ENCODE measurements at places on chromosomes 6 and 20.

GRCh38 chr6:164694386-164694785 lies 615.0 kb downstream of the C6orf118 start:
- DNase-seq = no peak

DNA sequence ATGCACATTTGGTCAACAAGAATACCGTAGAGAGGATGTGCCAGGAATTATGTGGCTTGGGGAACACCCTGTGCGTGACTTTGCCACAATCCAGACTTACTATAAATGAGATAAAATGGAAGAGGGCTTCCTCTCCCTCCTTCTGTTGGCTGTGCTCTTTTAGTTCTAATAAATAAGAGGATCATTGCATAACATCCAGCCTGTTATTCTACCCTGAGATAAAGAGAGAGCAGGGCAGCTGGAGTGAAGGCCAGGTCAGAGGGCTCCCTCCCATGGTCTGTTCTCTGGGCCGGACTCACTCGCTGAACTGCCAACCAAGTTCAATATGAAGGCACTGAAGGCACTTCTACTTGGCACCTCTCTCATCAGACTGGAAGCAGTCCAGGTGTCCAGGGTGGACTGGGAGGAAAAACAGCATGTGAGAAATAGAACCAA lies 91.7 kb downstream of the MTFR2 start:
- DNase-seq = no peak

DNA sequence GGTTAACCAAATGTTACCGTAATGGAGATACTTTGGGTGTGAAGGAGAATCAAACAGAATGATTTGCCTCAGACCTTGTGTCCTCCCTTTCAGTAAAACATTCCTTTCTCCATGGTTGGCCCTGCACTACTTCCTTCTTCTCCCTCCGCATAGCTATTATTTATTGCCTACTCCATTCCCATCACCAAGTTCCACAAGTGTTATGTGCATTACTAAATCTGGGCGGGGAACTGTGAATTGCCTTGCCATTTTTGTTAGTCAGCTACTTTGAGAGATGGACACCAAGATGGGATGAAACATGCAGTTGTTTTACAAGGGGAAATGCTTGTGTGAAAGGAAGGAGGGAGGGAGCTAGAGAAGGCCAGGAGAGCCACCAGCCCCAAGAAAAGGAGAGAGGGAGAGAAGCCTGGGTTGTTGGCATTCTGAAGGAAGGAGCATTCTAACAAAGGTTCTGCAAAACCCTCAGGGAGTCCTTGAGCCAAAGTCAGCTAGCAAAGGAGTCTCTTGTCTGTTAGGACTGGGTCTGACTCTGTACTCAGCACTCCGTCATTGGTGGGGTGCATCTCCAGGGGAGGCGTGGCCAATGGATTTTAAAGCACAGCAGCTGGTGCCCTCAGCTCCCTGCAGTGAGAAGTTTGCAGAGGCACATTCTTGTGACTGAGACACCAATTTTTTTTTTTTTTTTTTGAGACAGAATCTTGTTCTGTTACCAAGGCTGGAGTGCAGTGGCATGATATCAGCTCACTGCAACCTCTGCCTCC lies 83.6 kb upstream of the CHD6 start:
- DNase-seq = no peak

GRCh38 chr6:93677264-93677965 lies 258.1 kb upstream of the EPHA7 start:
- DNase-seq = no peak

GRCh38 chr20:62368976-62369814 lies 2.1 kb upstream of the LAMA5 start:
- DNase-seq = peak; percentile 51

DNA sequence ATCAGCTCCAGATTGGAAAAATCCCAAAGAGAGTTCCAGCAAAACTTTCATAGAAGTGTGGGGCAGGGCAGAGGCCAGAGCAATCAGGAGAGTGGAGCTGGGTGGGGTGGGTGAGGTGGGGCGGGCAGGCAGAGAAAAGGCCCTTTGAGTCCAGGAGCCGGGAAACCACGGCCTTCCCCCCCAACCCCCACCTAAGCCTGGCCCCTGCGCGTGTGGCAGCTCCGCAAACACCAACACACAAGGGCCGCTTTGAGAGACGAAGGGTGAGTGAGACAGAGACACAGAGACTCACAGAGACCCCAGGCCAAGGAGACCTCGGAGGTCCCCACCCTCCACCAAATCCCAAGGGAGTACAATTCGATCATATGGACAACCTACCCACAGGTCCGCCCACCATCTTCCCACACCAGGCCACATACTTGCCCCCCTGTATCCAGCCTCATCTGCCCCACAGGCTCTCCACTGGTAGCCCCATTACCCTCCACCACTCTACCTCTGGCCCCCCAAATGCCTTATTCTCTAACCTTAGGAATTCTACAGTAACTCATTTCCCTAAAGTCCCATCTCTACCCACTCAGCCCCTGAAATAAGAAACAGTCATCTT lies 1.7 kb downstream of the COL11A2 start:
- no peak for DNase-seq

DNA sequence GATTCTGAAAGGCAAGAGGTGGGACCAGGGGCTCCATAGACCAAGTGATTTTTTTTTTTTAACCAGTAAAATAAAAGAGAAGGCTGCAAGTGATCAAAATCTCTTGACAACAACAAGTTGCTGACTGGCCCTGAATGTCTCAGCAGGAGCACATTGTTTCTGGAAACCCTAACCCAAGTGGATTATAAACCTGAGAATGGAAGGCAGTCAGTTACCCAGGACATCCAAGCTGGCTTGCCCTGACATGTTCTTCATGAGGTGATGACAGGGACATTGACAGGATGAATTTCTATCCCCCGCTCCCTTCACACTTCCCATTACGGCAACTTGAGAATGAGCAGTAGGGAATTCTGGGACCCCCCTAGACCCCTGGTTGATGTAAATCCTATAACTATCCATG lies 49.6 kb upstream of the RIPOR2 start:
- DNase-seq = no peak

GRCh38 chr6:91782802-91783201 lies 1195.9 kb upstream of the MAP3K7 start:
- DNase-seq = no peak

- DNase-seq = no peak
These were observed 1.8 kb downstream of the TUBB1 start for GRCh38 chr20:59020938-59021551.

DNA sequence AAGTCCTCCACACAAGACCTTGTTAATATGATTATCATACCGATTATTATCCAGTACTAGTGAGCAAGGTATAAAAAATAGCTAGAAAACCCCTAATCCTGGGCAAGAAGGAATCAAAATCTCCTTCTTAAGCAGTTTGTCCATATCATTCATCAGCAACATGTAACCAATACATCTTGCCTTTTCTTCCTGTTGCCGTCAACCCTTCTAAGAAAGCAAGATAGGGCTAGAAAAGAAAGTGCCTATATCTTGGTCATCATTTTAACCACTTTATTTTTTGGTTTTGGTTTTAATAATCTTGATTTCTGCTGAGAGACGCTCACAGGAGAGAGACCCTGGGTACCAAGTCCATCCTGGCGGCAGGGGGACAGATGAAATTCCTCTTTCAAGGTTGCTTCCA lies 27.2 kb upstream of the PREX1 start:
- no peak for DNase-seq

DNA sequence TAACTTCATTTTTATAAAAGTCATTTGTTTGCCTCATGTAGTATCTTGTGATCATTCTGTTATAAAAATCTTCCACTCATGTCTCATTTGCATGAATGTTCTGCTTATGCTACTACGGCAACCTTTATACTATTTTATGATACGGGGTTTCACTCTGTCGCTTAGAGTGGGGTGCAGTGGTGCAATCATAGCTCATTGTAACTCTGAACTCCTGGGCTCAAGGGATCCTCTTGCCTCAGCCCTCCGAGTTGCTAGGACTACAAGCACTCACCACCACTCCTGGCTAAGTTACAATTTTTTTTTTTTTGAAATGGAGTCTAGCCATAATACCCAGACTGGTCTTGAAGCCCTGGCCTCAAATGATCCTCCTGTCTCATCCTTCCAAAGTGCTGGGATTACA lies 154.4 kb upstream of the PREP start:
- DNase-seq = no peak

- DNase-seq = no peak
These were observed 59.0 kb upstream of the EEF1A1 start for GRCh38 chr6:73579851-73580246.

- no peak for DNase-seq
These were observed 75.8 kb downstream of the GJA10 start for GRCh38 chr6:89970072-89970471.

- DNase-seq = no peak
These were observed 47.4 kb downstream of the TCP11 start for GRCh38 chr6:35093783-35094182.

DNA sequence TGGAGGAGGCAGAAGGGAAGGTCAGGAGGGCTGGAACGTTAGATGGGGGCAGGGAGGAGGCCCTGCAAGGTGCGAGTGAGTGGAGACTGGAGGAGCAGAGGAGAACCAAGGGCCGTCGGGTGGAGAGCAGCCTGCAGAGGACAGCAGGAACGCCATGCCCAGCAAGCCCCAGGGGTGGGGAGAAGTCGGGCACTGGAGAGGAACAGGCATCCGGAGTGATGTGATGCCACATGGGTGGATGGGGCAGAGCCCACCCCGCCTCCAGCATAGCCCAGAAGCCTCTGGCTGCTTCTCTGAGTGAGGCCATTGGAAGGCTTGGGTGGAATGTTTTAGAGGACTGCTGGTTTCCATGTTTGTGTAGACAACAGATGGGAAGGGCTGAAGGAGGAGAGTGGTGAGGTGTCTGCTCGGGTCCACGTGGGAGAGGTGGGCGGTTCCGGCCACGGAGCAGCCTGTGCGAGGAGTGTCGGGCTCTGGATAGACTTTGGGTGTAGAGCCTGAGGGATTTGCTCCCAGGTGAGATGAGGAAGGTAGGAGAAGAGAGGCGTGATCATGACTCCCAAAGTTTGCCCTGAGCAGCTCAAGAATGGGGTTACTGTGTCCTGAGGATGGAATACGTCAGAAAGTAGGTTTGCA lies 221.4 kb downstream of the SMOC2 start:
- no peak for DNase-seq

DNA sequence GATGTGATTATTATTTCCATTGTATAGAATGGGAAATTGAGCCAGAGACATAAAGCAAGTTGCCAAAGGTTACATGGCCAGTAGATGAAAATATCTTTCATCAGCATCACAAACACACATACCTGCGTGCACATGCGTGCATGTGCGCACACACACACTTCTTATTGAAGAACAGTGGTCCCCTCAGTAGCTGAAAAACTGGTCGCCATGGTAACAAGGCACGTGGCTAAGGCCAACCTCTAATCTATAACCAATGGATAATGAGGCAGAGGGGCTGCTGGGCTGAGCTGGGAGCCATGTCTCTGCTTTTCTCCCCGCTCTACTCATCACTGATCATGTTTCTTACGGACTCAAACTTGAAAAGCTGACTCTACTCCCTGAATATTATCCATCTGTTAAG lies 60.3 kb downstream of the NRSN1 start:
- DNase-seq = no peak

GRCh38 chr6:22380236-22380635 lies 83.4 kb upstream of the PRL start:
- no peak for DNase-seq

DNA sequence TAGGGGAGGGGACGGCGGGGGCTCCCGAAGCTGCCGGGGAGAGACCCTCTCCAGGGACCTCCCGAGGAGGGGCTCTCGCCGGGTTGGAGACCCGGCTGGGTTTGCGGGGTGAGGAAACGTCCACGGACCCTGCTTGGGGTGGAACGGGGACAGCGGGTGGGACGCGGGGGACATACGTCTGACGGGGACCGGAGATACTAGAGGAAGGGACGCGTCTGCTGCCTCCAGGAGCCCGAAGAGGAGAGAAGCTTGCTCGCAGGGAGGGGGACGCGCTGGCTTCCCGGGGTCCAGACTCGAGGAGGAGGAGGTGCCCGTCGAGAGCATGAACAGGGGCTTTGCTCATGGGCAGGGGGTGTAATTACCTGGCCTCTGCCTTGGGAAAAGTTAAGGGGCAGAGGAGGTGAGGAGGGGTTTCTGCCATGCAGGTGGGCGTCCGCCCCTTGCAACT lies 593 bp downstream of the DNMT3B start:
- peak; percentile 32 for DNase-seq

DNA sequence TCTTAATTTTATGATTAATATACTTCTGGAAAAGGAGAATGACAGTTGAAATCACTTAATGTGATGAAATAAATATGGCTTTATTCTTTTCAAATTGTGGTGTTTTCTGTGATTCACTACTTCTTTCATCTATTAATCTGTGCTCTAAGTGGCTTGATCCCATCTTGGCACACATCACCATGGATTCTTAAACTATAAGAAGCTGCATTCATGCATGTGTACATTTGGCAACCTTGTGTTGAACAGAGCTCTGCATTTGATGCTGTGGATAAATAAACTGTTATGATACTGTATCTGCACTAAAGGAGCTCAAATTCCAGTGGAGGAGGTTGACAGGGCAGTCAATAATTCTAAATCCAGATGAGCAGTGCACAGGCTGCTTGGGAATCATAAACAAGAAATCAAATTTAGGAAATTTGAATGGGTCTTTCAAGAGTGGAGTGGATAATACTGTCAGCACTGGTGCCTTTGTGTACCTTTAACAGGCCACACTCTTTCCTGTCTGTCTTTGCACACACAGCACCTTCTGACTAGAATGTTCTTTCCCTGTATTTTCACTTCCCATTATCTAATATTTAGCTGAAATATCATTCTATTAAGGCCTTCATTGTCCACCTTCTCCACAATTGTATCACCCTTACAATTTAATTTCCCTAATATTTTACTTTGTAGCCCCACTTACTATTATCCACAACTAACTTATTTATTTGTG lies 252.9 kb downstream of the GRM1 start:
- DNase-seq = no peak
